NCI-H2081 (cell line): ENCODE measurements at places on chromosomes 5 and 9.

DNA sequence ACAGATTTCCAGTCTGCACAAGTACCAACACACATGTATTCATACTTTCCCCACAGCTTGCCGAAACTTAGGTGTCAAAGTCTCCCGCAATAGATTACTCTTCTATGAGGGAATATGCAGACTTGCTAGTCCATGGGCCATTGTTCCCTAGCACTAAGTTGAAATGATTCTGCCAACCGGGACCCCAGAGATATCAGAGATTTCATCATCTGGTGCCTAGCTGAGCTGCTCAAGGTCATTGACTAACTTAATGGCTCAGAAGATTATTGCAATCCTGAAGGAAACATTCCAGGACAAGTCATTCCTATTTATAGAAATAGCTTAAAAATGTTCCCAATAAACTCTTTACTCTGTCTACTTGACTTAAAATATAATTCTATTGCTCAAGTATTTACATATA lies 202.6 kb downstream of the PIK3R1 start:
- no peak for DNase-seq

DNA sequence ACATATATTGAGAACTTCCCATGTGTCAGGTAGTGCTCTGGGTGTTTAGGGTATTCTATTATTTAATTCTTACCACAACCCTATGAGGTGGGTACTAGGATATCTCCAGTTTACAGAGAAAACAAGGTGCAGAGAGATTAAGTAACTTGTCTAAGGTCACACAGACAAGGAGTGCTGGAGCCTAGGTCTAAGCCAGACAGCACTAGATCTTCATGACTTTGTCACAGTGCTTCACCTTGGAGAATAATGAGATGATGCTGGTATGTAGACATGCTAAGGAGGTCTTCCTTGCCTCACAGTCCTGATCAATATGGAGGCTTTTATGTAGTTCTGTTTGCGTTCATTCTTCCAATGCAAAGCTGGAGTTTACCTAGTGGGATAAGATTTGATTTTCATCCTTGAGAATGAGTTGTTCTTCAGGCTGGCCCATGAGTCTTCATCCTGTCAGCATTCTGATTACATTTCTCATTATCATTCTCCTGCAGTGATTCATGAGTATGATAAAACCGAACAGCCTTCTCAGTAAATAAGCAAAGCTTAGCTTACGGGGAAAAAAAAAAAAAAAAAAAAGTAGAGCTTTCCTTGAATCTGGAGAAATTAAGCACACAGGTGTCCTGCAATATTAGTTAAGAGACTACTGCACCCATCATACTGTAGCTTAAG lies 176.3 kb downstream of the C9orf152 start:
- DNase-seq = no peak

DNA sequence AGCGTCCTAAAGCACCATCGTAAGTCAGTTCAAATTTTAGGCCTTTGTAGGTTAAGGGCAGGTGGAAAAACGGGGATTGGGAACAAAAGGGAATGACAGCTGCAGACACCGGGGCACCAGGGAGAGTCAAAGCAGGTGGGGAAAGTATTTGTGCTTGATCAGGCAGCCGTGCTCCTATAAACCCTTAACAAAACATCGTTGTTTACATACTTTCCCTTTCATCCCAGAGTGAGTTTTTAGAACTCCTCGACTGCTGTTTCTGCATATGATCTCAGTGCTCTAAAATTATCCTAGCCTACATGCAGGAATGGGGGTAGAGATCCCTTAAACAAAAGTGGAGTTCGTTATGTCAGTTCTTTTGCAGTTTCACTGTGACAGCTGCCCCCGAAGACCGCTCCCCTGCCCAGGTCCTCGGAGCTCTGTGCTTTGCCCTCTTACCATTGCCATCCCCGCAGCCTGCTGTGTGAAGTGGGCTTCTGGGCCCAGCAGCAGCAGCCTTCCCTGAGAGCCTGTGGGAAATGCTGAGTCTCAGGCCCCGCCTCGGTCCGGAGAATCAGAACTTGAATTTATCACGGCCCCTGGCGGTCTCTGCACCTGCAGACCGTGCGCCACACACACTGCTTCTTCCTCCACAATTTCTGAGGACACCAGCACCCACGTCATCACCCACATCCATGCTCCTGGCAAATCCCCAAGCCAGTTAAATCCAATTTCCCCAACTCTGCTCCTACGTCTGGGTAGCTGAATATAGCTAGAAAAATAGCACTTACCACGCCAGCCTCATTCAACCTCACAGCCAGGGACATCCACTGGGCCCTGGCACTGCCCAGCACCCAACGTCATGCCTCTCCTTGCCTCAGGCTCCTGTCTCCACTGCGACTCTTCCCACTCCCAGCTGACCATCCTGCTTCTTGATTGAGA lies 86.8 kb downstream of the NSUN2 start:
- peak; percentile 91 for DNase-seq

GRCh38 chr5:162283609-162284008 lies 216.0 kb downstream of the GABRG2 start:
- DNase-seq = no peak
